ENCODE measurements at places on chromosomes 12 and 14.

DNA sequence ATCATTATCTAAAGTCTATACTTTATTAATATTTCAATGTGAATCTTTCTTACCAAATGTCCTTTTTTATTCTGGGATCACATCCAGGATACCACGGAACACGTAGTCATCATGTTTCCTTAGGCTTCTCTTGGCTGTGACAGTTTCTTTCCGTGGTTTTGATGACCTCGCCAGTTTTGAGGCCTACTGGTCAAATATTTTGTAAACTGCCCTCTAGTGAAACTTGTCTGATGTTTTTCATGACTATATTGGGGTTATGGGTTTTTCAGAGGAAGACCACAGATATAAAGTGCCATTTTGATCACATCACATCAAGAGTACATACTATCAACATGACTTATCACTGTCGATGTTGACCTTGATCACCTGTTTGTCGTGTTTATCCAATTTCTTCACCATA, 14.1 kb upstream of the SERPINA6 start:
- DNase-seq = no peak

- DNase-seq = no peak
Observed at GRCh38 chr14:56648508-56649301, 69.1 kb downstream of the TMEM260 start.

- DNase-seq = no peak
Observed at GRCh38 chr14:84527706-84528105, 1002.2 kb upstream of the FLRT2 start.

DNA sequence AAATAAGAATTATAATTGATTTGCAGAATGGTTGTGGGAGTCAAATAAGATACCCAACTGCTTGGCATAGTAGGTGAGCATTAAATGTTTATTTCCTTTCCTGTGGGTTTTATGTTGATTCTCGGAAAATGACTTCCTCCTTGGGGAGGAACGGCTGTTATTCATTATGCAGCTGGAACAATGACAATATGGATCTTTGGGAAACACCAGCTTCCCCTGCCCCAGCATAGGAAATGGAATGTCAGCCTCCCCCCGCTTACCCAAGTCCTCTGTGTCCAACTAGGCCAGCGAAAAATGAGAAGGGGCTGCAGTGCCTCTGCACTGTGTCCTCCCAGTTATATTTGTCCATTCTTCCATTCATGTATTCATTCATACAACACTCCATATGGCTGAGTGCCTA, 11.7 kb upstream of the CCDC177 start:
- DNase-seq = no peak
